ENCODE measurements at places on chromosomes 7 and 10.

DNA sequence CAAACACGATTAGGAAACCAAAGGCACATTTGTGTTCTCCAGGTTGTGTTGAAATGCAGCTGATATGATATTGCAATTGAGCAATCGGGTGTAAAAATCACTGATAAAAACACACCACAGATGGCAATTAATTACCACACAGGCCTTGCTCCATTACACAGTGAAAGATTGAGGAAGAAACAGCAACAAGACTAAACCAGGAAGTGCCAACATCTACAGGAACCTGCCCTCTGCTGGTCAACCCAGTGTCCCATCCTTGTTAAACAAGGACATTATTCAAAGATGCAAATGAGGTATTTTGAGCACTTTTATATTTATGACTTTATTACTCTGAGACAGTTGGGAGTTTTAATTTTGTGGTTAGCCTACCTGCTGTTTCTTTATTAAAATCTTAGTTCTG lies 765.6 kb upstream of the GHITM start:
- peak; percentile 11 for DNase-seq

DNA sequence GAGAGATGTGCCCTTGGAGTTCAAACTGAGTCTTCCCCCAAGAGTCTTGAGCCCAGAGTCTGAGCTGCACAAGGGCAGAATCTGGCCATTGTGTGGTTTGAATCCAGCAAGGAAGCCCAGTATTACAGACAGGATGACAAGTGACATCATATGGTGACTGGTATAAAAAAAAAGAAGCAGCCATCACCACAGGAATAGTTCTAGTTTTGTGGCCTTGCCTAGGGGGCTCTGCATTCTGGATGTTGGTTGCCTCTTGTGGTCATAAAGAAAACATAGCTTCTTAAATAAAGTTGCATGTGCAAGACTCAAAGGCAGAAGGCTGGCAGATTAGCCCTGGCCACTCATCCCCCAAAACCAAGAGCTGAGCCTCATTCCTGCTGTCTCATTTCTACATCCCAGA lies 16.8 kb upstream of the LRRC72 start:
- no peak for DNase-seq

DNA sequence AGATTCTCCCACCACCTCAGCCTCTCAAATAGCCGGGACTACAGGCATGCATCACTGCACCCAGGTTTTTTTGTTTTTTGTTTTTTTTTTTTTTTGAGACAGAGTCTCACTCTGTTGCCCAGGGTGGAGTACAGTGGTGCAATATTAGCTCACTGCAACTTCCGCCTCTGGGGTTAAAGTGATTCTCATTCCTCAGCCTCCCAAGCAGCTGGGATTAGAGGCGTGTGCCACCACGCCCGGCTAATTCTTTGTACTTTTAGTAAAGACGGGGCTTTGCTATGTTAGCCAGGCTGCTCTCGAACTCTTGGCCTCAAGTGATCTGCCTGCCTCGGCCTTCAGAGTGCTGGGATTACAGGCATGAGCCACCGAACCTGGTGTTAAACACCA lies 107.5 kb upstream of the KIF5B start:
- no peak for DNase-seq

DNA sequence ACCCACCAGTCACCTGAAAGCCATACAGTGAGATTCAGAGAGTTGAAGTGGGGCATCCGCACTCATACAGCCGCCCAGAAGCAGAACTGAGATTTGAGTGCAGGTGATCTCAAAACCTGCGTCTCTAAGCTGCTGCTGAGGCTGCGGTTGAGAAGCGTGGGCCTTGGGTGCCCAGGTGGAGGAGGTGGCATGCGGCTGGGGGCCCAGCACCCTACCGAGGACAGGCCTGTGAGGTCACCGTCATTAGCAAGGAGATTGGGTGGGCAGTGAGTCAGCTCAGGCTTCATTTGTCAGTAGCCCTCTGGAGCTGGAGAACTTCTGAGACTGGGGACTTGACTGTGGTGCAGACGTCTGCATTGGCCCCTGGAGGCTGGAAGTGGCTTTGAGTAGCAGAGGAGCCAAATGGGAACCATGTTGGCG lies 29.8 kb downstream of the ZMIZ1 start:
- DNase-seq, result no peak

GRCh38 chr7:132856416-132856815 lies 225.5 kb downstream of the CHCHD3 start:
- no peak for DNase-seq

DNA sequence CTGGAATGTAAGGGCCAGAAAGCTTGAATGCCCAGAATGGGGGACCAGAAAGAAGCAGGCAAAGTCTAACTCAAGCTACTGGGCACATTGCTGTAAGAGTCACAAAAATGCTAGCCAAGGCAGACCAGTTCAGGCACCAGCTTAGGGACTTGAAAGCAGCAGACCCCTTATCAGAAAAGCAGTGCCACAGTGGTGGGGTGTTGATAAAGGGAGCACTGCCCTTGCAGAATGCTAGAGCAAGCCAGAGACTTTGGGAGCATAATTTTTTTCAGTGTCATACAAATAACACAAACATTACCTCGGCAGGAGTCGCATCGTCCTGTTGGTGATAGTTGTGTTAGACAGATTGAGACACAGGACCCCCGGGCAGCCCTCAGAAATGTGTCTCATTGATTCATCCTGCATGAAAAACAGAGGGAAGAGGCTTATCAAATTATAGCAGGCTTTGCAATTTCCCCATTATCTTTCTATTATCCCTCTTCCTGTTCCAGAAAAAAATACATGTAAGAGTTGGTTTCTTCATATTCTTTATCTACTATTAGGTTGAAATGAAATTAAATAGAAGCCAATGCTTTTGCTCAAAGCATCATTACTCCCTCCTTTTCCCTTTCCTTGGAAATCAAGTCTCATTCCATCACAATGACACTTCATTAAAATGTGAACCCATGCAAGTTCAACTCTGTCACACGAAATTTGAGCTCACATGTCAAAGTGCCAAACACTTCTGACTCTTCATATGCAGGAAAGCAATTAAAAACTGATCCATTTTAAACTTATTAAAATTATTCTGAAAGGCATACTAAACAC lies 13.4 kb downstream of the LRRC17 start:
- no peak for DNase-seq

Measured in activated CD4-positive, alpha-beta T cell treated with anti-CD3 and anti-CD28 coated beads, Interleukin-2, amount 50 U/mL, for 16 hours (primary cell).